ENCODE measurements at places on chromosomes 7 and 10. TPM values are rescaled to one million over a fixed set of nuclear protein-coding genes. Genes with fewer than 3 reads are reported as not detected.

DNA sequence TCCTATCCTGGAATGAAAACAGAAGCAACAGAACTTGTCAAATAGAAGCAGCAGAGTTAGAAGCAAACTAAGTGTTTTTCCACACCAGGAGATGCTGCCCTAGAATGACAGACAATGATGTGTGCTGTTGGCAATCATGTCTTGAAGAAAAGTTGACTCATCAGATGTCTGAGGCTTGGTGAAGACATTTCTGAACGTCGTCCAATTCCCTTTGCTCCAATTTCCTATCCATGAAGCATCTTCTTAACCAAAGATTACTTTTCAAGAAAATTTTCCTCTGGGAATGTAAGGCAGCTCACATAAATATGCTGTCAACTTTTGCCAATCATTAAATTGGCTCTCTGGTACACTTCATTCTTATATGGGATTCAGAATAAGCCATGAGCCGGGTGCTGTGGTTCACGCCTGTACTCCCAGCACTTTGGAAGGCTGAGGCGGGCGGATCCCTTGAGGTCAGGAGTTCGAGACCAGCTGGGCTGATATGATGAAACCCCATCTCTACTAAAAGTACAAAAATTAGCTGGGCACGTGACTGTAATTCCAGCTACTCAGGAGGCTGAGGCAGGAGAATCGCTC lies 34.6 kb downstream of the MALSU1 start:
- DNase-seq, result peak; percentile 65

DNA sequence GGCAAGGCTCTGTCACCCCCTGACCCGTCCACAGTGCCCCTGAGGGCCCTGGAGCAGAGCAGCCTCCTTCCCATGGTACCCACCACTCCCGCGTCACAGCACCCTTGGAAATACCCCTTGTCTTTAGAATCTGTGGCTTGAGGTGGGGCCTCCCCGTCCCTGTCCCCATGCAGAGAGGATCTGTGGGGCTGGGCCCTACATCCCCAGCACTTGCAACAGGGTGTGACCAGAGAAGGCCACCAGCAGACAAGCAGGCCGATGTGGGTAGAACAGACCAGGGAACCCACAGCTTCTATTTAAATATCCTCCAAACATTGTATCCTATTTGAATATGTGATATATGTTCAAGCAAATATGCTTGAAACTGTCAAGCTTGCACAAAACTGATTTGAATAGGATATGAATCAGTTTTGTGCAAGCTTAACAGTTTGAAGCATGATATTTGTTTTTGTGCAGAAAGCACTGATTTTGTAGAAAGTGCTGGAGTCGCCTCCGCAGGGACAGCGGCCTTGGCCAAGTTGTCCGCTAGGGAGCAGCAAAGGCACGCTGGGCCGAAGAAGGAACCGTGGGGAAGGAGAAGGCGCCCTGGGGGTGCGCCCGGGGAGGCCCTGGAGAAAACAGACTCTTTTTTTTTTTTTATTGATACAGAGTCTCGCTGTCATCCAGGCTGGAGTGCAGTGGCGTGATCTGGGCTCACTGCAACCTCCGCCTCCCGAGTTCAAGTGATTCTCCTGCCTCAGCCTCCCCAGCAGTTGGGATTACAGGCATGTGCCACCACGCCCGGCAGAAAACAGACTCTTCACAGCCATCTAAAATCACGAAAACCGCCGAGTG lies 2.2 kb downstream of the CFAP46 start:
- peak; percentile 60 for DNase-seq

GRCh38 chr7:71243736-71244410 lies 111.9 kb downstream of the GALNT17 start:
- peak; percentile 84 for DNase-seq

- no peak for DNase-seq
Observed at GRCh38 chr10:124232686-124233545, 139.5 kb upstream of the CHST15 start.

DNA sequence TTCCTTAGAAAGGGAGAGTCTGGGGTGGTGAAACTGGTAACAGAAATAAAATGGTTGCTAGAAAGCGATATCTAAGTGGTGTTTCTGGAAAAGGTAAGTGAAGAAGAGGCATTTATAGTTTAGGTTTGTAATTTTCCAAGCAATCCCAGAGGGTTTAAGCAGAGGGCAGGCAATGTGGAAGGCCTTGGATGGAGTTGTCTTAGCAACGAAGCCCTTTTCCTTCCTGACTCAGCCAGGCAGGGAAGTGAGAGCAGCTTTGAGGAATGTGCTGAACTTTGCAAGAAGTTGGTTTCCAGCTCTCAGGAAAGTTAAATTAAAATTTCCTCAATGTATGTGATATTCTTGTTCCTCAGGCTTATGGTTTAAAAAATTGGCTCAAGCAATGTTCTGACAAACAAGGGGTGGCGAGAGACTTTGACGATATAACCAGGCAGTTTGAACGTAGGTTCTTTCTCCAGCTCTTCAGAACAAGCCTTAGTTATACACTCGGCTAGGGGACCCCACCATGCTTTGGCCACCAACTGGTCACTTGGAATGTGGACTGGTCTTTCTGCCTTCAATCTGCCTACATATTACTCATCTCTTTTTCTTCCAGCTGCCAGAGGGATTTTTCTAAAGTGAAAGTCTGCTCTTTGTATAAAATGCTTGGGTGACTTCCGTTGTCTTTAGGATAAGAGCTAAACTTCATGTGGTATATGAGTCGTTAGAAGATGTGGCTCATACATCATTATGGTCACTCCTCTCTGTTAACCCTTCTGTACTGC lies 66.9 kb upstream of the SLC25A13 start:
- no peak for DNase-seq

- no peak for DNase-seq
Observed at GRCh38 chr10:36181426-36182178, 539.5 kb upstream of the FZD8 start.

- DNase-seq, result no peak
Observed at GRCh38 chr7:154610903-154611302, 392.0 kb downstream of the PAXIP1 start.

GRCh38 chr10:68435803-68436202 lies 28.7 kb upstream of the RUFY2 start:
- DNase-seq, result no peak

- no peak for DNase-seq
Observed at GRCh38 chr7:101999393-101999792, 182.0 kb downstream of the CUX1 start.

GRCh38 chr7:108724251-108725100 lies 154.8 kb downstream of the DNAJB9 start:
- DNase-seq, result peak; percentile 26

DNA sequence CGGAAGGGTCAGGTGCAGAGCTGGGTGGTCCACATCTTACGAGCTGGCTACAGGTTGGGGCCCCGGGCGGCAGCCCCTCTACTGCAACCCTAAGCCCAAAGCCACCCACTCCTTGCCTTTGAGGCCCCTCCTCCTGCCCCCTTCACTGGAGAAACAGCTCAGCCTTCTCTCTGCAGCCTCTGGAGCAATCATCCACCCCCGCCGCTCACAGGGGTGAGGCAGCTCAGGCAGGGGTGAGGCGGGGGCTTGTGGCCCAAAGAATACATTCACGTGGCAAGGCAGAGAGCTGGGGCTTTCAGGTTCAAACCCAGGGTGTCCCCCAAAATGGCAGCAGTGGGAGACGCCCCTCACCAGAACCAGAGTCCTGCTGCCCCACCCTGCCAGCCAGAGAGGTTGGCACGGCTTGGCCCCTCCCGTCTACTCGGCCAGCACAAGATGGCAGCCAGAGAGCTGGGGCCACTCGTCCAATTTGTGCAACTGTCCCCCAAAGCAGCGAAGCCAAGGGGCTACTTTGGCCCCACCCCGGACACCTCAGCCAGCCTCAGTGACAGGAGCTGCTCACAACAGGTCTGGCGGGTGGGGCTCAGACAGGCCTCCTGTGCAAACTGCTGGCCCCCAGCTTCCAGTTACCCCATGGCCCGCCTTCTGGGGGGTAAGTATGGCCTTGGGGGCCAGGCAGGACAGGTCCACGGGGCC lies 7.2 kb downstream of the GNB2 start:
- no peak for DNase-seq

DNA sequence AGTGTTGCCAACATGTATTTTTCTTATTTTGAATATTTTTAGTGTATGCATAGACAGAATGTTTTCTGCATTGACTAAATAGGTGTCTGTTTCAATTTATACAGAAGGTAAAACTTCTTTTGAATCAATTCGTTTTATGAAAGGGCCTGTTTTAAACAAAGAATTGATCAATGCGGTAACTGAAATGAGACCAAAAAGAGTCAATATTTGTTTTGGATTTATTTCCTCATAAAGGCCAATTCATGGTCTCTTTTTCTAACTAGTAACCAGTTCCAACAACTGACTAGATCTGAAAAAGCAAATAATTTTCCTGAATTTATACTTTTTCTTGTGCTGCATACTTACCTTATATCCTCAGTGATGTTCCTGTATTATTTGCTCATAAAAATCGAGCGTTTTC lies 320.5 kb downstream of the DGKB start:
- no peak for DNase-seq

- no peak for DNase-seq
Observed at GRCh38 chr7:122412441-122412840, 107.9 kb upstream of the FEZF1 start.

GRCh38 chr7:80183351-80183750 lies 48.7 kb downstream of the GNAI1 start:
- DNase-seq, result no peak

- no peak for DNase-seq
Observed at GRCh38 chr7:50273301-50273700, 31.2 kb upstream of the IKZF1 start.

- no peak for DNase-seq
Observed at GRCh38 chr7:34096777-34097176, 191.4 kb downstream of the BMPER start.

DNA sequence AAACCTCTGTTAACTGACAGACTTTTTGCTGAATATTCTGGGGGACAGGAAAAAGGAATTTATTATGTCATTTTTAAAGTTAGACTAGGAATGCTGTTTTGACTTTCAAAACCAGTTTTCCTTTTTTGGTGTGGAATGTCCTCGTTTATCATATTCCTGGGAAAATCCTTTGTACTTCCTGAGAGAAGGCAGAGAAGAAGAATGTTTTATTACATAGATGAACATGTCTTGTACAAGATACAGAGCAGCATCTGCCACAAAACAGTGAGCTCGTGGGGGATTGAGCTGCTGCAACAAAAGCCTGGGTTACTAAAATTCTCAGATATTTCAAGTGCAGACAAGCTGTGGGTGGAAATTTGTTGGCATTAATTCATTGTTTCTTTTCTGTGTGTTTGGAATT lies 20.2 kb downstream of the MCU start:
- no peak for DNase-seq

- DNase-seq, result peak; percentile 85
Observed at GRCh38 chr7:108454674-108455550, 1.3 kb downstream of the NRCAM start.

DNA sequence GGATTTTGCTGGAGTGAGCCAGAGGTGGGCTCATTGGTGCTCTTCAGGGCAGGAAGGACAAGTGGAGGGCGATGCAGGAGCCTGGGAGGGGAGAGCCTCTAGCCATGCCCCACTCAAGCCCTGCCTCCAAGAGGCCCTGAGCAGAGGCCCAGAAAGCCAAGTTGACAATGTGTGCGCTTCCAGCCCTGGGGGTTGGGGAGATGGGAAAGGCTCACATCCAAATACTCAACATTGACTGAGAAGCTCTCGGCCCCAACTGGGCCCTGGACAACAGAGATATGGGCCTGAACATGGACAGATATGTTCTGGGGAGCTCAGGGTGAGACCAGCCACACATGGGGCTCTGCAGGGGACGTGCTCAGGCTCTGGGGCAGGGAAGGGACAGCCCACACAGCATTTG lies 39.0 kb downstream of the FRMPD2 start:
- no peak for DNase-seq

GRCh38 chr10:130193493-130194193 lies 57.5 kb downstream of the GLRX3 start:
- no peak for DNase-seq

GRCh38 chr7:74522281-74522905 lies 68.7 kb downstream of the GTF2IRD1 start:
- no peak for DNase-seq

DNA sequence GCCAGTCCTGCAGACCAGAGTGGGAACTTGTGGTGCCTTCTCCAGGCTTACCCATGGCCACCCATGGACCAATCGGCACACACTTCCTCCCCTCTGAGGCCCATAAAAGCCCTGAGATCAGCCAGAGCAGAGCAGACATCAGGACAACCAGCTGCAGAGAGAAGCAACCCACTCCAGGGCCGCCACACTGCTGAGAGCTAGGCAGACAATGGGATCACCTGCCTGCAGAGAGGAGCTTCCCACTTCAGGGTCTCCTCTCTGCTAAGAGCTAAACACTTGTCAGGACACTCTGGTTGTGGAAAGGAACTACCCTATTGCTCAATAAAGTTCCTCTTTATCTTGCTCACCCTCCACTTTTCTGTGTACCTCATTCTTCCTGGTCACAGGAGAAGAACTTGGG lies 34.0 kb downstream of the C7orf25 start:
- no peak for DNase-seq

DNA sequence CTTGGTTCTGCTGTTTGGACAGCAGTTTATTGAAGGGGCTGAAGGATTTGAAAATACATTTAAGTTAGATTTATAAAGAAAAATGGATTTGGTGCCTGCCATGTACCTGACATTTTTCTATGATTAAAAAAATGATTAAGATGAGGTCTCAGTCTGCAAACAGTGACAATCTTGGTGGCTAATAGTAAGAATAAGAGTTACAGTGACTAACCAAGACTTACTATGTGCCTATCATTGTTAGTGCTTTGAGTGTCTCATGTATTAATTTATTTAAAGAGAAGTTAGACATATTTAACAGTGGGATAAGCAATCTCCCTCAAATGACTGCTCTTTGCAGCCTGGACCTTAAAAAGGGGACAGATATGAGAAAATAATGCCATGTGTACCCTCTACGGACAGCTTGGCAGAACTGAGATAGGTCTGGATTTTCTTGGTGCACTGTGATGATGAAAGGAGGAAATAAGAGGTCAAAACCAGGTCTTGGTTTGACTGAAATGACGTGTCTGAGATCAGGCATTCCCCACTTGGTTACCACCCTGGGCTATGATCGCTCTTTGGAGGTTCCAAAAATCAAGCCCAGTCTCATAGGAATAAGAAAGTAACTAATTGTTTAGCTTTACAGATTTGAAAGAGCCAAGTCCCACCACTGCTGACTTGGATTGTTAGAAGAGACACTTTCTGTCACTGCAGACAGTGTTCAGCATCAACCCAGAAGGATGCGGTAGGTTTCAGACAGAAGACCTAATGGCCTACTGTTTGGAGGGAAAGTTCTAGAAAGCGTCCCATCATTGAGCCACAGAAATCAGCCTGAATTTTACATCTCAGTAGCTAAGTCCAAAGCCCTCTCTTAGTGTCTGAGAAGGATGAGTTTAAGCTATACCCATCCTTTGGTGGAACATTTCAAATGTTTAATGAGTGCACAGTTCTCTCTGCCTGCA lies 2.1 kb downstream of the CASP7 start:
- DNase-seq, result no peak

- no peak for DNase-seq
Observed at GRCh38 chr10:44755481-44755880, 155.7 kb upstream of the TMEM72 start.

HOXA6 gene
- polyA plus RNA-seq, result 14.9 TPM

SPOCK2 gene
- 189 TPM for polyA plus RNA-seq

EPHA1 gene
- polyA plus RNA-seq, result 0.42 TPM

TRIM56 gene
- polyA plus RNA-seq, result 4.9 TPM

PPRC1 gene
- polyA plus RNA-seq, result 15.8 TPM

SPDYE3 gene
- not detected for polyA plus RNA-seq

PNLIPRP2 gene
- polyA plus RNA-seq, result not detected

NPSR1 gene
- not detected for polyA plus RNA-seq

SH2D4B gene
- not detected for polyA plus RNA-seq

ZMIZ1 gene
- 90.5 TPM for polyA plus RNA-seq

KDM7A gene
- 5.5 TPM for polyA plus RNA-seq

HSPA12A gene
- polyA plus RNA-seq, result 11.6 TPM

SPDYE18 gene
- polyA plus RNA-seq, result not detected

SLC13A1 gene
- not detected for polyA plus RNA-seq

NCOA4 gene
- 76.5 TPM for polyA plus RNA-seq

TYW1B gene
- 1.1 TPM for polyA plus RNA-seq
